Esophagus muscularis mucosa (tissue), 4 donors: ENCODE measurements at places on chromosomes 2 and 18. TPM values are rescaled to one million over a fixed set of nuclear protein-coding genes. Genes with fewer than 3 reads are reported as not detected.

DNA sequence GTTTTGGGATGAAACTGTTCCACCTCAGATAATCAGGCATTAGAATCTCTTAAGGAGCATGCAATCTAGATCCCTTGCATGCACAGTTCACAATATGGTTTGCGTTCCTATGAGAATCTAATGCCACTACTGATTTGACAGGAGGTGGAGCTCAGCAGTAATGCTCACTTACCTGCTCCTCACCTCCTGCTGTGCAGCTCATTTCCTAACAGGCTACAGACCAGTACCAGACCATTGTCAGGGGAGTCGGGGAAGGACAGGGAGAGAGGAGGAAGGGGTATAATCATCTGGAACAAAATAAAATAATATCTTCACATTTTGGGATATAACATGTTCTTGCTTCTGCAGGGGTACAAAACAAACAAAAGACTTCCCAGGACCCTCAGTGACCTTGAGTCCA lies 532.0 kb upstream of the FSHR start:
- no peak for DNase-seq

DNA sequence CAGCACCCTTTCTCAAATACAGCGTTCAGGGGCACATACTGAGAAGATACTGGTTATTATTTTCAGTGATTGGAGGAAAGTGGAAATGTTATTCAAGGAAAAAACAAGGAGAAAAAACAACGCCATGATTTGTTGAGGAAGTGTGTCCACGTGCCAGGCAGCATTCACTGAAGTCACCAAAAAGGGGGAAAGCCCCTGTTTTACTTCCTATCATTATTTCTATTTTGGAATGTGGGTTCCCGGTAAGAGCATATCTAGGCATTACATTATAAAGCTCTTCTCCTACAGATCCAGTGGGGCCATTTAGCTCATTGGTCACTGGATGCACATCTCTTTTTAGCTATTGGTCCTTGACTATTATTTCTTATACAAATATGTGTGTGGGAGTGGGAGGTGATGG lies 518.7 kb downstream of the TXNL1 start:
- DNase-seq = no peak

DNA sequence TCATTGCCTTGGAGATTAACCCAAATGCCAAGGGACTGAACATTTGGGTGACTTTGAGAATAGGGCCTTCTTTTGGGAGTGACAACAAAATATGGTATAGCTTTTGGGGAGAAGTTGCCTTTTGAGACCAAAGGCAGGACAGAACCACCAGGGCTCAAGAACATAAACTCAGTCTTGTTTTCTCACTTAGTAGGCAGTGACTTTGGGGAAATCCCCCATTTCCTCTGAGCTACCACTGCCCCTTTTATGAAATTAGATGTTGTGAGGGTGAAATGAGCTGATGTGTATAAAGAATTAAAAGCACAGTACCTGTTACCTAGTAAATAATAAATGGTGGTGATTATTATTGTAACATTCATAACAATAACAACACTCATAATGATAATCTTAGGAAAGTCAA lies 36.5 kb downstream of the GPD2 start:
- no peak for DNase-seq

DNA sequence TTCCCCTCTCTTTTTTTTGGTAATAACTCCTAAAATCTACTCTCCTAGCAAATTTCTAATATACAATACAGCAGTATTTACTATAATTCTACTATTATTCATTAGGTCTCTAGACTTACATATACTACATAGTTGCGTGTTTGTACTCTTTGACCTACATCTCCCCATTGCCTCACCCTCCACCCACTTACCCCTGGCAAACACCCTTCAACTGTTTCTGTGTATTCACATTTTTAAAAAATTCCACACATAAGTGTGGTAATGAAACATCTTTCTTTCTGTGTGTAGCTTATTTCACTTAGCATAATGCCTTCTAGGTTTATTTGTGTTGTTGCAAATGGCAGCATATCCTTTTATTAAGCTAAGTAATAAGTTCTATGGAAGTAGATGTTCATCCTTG lies 336.0 kb downstream of the CCDC85A start:
- DNase-seq = no peak

DNA sequence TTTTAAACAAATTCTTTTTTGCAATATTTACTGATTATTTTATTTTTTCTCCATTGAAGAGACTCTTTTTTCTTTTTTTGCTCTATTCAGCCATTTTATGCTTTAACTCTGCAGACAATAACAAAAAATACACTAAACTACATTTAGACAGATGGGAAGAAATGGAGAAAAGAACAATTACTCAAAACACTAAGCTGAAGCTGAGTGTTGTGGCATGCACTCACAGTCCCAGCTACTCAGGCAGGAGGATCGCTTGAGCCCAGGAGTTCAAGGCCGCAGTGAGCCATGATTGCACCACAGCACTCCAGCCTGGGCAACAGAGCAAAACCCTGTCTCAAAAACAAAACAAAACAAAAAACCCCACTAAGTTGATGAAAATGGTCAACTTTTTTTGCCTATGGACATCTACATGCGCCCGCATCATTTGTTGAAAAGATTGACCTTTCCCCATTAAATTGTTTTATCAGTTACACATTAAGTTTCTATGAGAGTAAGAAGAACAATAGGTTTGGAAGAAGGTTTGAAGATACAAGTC lies 43.0 kb downstream of the E2F6 start:
- no peak for DNase-seq

DNA sequence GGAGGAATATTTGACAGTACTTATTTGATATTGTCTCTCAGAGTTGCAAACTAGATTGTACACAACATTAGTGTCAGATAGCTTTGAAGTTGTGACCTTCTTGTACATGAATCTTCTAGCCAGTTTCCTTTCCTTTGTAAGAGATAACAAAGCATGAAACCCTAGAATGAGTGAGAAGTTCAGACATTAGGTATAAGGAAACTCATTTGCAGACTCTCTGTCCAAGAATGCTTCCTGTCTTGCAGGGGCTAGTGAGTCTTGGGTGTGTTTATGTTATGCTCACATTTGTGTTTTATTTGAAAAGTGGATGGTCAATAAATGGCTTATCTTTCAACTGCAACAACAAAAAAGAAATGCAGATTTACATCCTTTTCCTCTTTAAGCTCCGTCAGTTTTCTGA lies 1.4 kb downstream of the BOD1L2 start:
- DNase-seq = no peak

- no peak for DNase-seq
Observed at GRCh38 chr18:12036201-12036751, 55.0 kb downstream of the IMPA2 start.

- no peak for DNase-seq
Observed at GRCh38 chr2:179569831-179570233, 291.6 kb downstream of the ZNF385B start.

GRCh38 chr2:4715065-4715464 lies 977.1 kb upstream of the SOX11 start:
- DNase-seq = no peak

DNA sequence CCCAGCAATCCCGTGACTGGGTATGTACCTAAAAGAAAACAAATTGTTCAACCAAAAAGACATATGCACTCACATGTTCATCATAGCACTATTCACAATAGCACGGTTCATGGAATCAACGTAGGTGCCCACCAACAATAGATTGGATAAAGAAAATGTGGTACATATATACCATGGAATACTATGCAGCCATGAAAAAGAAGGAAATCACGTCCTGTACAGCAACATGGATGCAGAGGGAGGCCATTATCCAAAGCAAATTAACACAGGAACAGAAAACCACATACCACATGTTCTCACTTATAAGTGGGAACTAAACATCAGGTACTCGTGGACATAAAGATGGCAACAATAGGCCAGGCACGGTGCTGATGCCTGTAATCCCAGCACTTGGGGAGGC lies 207.9 kb upstream of the TNP1 start:
- DNase-seq = no peak

DNA sequence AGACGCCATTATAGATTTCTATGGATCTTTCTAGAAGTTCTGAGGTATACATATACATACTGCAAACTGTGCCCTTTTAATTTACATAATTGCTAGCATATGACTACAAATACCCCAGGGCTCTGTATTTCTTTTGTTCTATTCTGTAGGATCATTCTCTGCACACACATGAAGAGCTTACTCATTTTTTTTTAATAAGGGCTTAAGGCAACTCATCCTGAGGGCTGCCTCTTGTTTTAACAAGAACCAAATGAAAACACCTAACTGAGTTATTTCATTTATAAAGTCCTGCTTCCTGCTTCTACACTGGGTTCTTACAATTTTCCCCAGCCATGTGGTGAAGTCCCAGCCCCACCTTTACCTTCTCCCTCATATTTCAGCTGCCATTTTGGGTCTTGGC lies 390.5 kb downstream of the IRS1 start:
- no peak for DNase-seq

GRCh38 chr2:239864247-239865058 lies 160.7 kb downstream of the NDUFA10 start:
- peak; percentile 91 for DNase-seq

GRCh38 chr2:206462240-206462854 lies 19.0 kb downstream of the ADAM23 start:
- DNase-seq = no peak

GRCh38 chr18:41842886-41843285 lies 112.1 kb upstream of the PIK3C3 start:
- no peak for DNase-seq

- DNase-seq = no peak
Observed at GRCh38 chr2:234451242-234451641, 45.6 kb downstream of the ARL4C start.

- DNase-seq = no peak
Observed at GRCh38 chr2:235492850-235493344, 946 bp upstream of the AGAP1 start.

DNA sequence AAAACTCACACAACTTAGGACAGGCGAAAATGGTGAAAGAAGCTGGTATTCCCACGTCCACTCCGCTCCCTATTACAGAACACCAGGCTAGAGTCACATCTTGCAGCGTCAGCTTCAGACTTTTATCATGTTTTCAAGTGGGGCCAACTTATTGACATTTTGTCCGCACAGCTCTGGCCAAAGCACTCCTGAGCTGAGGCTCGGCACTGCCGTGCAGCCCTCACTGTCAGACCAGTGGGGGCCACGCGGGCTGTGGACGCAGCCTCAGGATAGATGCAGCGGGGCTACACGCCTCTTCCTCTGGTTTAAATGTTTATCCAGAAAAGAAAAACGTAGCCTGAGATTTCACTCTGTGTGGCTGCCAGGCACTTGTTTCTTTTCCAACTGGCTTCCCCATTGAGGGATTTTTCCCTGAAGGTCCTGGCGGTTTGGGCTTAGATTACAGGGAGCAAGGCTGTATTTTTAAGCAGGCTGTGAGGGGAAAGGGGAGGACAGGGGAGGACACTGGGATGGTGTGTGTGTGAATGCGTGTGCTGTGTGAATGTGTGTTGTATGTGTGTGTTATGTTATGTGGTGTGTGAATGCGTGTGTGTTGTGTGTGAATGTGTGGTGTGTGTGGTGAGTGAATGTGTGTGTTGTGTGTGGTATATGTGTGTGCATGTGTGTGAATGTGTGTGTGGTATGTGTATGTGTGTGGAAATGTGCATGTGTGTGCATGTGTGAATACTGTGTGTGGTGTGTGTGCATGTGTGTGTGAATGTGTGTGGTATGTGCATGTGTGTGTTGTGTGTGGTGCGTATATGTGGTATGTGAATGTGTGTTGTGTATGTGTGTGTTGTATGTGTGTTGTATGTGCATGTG lies 267.6 kb downstream of the DCDC2C start:
- DNase-seq = peak; percentile 68

DNA sequence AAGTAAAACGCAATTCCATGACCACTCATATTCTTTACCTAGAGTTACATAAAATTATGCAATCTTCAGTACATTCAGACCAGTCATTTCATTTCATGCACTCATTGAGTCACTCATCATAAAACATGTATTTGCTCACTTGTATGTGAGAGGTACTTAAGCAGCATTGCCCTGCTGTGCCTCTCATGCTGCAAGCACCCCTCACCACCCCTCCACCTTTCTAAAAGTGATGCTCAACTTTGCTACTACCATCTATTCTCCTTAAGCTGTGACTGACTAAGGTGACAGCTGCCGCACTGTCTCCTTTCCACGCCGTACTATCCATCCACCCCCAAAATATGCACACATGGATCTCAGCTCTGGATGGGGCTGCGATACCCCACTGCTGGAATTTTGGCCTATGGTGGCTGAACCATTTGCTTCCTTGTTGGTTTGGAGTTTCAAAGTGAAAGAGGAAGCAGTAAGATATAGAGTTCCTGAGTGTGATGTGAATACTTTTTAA lies 7.2 kb downstream of the ARHGAP25 start:
- DNase-seq = peak; percentile 81

GRCh38 chr2:69192176-69192945 lies 179.4 kb downstream of the ANTXR1 start:
- DNase-seq = no peak

DNA sequence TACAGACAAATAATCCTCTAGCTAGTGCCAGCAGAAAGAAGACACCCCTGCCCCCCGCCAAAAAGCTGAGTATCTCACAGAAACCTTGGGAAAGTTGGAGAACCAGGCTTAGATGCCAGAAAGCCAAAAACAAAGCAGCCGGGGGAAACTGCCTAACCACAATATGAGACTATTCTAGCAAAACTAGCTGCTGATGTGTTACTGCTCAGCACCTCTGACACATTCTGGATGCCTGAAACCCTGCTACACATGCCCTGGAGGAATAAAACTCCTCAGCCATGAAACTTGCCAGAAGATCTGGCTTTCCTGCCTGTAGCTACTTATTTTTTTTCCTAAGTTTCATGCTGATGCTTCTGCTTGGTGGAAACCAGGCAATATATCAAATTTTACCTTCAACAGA lies 122.7 kb upstream of the GCFC2 start:
- no peak for DNase-seq

DNA sequence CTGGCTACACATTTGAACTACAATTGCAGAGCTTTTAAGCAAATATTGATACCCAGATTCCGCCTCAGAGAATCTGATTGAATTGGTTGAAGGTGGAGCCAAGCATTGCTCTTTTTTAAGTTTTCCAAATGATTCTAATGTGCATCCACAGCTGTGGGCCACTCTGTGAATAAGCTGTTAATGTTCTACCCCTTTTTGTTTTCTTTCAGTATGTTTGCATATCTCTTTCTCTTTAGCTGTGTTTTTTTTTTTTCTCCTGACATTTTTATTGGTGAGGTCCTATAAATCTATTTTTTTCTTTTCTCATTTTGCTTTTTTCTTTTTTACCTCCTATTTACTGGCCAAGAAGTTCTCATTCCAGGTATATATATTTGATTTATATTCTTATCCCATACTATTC lies 6.5 kb downstream of the SCN3A start:
- DNase-seq = no peak

- DNase-seq = no peak
Observed at GRCh38 chr2:99613980-99614379, 124.2 kb upstream of the REV1 start.

- no peak for DNase-seq
Observed at GRCh38 chr2:65055422-65056214, 598 bp upstream of the CEP68 start.

Gene KCNK3
- 13.0 TPM for total RNA-seq

Gene C2orf66
- total RNA-seq = not detected

Gene TEX44
- not detected for total RNA-seq

Gene NAT8
- not detected for total RNA-seq

Gene INPP1
- total RNA-seq = 23.6 TPM

Gene CHRND
- not detected for total RNA-seq

Gene FNDC4
- total RNA-seq = 3.3 TPM

Gene AQP12A
- total RNA-seq = not detected

Gene PSMA8
- not detected for total RNA-seq

Gene DSEL
- total RNA-seq = 9.2 TPM

Gene HMSD
- total RNA-seq = not detected
